Stimulated activated CD4-positive, alpha-beta T cell treated with anti-CD3 and anti-CD28 coated beads, Interleukin-1b, Interleukin-23, amount 100 ng/mL, for 4 hours (primary cell): ENCODE measurements at places on chromosomes 7 and 10.

GRCh38 chr7:47291461-47292081 lies 290.3 kb downstream of the TNS3 start:
- DNase-seq = no peak

DNA sequence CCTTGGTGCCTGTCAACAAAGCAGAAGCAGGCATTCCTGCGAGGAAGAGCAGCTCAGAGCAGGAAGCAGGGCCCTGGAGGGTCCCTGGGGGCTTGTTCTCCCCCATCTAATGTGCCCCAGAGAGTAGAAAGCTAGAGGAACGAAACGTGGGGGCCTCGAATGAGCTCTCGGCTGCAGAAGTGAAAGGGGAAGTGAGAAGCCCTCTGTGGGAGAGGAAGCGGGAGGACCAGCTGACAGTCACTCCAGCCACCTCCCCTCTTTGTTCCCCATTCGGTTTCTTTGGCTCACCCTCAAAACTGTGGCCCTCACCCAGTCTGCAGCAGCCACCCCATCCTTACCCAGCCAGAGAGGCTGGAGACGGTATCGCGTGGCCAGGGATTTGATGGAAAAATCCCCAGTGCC lies 25.0 kb downstream of the C10orf105 start:
- no peak for DNase-seq

GRCh38 chr10:53255661-53256205 lies 483.1 kb upstream of the MBL2 start:
- no peak for DNase-seq

DNA sequence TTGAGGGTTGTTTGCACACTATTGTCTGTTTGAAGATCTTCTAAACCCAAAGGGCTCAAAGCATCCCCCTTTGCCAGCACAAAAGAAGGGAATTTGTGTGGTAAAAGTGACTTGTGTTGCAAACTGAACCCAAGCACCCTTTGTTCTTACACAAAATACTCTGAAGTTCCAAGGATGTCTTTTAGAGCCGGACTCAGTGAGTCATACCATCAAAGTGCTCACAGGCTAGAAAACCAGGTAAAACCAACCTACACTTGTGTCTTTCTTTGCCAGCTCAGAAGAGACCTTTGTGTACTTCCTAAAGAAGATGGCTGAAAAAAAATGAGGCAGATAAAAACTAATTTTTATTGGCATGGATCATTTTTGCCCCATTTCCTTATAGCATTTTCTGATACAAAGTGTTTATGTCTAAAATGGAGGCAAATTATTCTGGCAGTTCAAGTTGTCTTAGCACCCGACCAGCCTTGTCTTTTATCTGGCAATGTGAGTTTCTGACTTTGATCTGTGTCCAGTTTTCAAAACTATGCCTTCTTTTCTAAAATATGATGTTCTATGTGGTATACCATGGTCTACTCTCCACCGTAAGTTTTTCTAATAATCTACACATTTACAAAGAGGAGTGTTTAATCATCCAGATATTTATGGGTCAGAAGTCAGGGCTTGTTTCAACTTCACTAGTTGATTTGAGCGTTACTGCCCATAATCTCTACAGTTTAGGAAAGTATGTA lies 128.4 kb upstream of the FZD1 start:
- DNase-seq = no peak
